ENCODE measurements at places on chromosomes 1 and 21.

DNA sequence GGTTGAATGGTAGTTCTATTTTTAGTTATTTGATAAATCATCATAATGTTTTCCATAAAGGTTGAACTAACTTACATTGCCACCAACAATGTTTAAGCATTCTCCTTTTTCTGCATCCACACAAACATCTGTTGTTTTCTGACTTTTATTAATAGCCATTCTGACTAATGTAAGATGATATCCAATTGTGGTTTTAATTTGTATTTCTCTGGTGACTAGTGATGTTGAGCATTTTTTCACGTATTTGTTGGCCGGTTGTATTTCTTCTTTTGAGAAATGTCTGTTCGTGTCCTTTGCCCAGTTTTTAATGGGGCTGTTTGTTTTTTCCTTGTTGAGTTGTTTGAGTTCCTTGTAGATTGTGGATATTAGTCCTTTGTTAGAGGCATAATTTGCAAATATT is 24.6 kb upstream of the SLC35F3 start:
- no peak for DNase-seq

DNA sequence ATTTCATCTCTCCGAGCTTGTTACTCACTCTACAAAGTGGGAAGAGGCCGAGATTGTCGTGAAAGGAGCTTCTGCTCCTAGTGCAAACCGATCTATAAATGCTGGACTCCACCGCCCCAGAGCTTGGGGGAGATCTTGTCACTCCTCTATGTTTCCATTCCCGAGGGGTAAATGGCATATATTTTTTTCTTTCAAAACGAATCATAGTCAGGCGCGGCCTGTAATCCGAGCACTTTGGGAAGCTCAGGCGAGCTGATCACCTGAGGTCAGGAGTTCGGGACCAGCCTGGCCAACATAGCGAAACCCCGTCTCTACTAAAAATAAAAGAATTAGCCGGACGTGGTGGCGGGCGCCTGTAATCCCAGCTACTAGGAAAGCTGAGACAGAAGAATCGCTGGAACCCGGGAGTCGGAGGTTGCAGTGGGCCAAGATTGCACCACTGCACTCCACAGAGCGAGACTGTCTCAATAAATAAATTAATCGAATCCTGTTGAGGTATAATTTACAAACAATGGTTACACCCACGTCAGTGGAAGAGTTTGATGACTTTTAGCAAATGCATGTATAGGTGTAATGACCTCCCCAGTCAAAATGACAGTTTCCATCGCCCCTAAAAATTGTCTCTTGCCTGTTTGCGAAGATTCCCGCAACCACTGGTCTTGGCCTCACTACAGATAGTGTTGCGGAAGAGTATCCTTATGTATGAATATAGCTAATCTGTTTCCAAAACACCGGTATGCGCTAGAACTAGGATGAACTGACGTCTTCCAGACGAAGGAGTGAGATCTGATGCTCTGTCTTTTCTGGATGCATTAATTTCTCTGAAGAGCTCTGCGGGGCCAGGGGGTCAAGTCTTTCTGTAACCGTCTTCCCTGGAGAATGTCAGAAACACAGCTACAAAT is 840 bp upstream of the HEATR1 start:
- DNase-seq, result no peak

DNA sequence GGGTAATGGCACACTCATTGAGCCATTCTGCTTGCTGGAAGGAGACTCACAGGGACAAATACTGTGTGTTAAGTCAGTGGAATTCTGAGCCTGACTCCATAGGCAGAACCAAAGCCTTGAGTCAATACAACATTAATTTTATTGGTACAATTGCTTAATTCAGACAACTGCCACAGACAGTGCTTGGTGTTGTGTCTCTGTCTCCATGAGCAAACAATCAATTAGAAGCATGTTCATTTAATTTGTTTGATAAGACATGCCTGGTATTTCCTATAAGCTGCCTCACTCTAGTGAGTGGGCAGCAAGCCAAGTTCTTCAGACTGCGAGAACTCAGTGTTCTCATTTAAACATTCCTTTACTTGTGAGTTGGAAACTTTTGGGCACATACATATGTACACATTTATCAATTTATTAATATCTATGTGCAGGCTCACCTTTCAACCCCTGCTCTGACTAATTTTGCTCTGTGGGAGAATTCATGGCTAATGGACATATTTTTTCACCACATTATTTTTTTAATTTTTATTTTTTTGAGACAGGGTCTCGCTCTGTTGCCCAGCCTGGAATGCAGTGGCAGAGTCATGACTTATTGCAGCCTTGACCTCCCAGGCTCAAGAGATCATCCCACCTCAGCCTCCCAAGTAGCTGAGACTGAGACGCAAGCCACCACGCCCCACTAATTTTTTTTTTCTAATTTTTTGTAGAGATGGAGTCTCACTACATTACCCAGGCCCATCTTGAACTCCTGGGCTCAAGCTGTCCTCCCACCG is 4.5 kb upstream of the SRSF10 start:
- peak; percentile 65 for DNase-seq

GRCh38 chr1:1594602-1595260 is 5.2 kb downstream of the FNDC10 start:
- DNase-seq, result no peak

- peak; percentile 65 for DNase-seq
Measured at GRCh38 chr1:96882096-96882495, 160.5 kb downstream of the PTBP2 start.

DNA sequence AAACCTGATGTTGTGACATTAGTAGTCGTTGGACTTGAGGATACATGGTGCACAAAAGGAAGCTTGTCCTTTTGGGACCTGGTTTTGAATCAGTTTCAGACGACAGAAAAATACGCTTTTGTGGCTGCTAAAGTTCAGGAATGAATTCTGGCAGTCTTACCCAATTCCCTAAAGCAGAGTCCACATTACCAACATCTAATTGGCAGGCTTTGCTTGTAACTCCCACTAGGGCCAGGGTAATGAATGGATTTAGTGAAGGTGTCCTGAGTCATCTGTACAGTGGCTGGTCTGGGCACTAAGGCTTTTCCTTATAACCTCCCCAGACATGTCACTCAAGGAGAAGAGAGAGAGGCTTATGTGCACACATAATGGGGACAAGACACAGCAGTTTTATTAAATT is 66.2 kb upstream of the RNPC3 start:
- DNase-seq, result peak; percentile 7

DNA sequence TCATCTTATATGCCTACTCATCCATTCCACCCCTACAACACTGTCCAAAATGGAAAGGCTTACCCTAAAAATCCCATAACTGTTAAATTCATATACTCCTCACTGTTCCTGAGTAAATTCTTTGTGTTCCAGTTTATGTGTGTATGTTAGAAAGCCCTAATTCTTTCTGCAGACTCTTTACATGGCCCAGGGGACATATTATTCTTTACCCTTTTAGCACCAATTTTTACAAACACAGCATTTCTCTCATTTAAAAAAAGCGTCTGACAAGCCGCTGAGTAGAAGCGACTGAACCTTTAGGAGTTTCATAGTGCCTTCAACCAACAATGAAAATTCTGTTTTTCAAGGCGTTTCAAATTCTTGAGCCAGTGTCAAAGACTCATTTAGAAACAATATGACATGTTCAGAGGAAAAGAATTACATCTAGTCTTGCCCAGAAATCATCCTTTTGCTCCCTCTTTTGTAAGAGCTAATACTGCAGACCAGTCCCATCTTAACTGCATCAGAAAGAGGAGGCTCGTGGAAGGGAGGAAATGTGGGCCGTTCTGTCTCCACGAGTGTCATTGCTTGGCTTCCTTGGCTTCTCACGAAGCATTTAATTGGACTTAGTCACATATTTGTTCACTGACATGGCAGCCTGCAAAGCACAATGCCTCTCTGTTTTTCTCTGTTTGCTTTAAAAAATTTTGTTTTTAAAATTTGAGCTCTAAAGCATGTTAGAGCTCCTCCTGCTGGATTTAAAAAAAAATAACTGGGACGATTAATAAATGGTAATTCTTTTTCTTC is 21.3 kb upstream of the C1orf105 start:
- DNase-seq, result peak; percentile 91

- DNase-seq, result no peak
Measured at GRCh38 chr1:236155841-236156503, 13.6 kb downstream of the GPR137B start.

GRCh38 chr1:244289991-244290785 is 161.5 kb downstream of the ADSS2 start:
- DNase-seq, result no peak

DNA sequence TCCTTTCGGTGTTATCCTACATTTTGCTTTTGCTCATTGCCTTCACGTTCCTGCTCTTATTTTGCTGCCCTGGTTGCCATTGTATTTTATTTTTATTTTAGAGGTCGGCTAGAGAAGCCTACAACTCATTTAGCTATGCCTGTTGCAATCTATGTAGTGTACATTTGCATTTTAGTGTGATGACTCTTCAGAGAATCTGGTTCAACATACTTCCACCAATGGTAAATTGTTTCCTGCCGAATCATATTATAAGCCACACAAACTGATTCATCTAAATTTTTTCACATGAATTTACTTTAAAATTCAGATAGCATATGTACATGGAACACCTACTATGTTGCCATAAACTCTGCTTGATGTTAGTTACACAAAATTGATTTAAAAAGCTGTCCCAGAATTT is 1596.9 kb downstream of the PLA2G4A start:
- peak; percentile 71 for DNase-seq

- DNase-seq, result peak; percentile 75
Measured at GRCh38 chr1:101293461-101294051, 56.7 kb downstream of the S1PR1 start.

DNA sequence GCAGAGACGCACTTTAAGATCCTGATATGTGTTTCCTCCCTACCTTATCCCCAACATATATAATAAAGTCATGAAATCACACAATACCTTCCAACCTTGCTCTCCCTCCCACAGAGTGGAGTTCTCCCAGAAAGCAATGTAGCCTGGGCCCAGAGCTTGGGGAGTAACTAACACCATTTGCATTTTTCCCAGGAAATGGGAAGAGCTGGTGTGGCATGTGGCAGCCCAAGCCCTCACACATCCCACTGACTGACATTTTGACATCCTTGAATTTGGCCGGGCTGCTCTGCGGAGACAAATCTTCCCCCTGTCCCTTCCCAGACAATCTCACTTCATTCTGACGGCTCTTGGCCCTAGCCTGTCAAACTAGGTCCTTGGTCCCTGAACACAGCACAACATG is 37.0 kb upstream of the ATP2B4 start:
- DNase-seq, result no peak

GRCh38 chr1:179824265-179824664 is 53.3 kb downstream of the TOR1AIP2 start:
- no peak for DNase-seq
